ENCODE measurements at places on chromosomes 3 and 15.

DNA sequence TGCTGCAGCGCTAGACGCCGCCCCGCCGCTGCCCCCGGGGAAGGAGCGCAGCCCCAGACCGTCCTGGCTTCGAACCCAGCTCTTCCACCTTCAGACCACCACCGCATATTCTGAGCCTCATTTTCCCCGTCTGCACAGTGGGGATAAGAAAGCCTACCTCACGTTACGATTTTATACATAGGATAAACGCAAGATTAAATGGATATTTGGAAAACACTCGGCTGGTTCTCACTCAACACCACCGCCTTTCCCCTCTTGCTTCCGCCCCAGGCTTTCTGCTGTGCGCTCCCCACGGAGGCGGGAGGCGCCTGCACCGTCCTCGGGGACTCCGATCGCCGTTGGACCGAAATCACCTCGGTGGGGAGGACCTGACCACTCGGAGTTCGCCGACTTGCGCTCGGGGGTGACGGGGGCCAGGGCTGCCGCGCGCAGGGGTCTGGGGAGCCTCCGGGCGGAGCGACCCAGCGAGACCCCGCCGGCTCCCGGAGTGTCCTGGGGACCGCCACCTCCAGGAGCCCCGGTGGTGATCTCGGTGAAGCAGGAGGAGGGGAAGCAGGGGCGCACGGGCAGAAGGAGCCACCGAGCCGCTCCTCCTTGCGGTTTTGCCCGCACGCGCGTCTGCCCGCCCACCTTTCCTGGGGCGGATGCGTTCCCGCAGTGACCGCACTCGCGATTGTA is 4.0 kb downstream of the FBXL22 start:
- no peak for DNase-seq

GRCh38 chr3:140599009-140599408 is 78.9 kb upstream of the TRIM42 start:
- DNase-seq, result no peak

DNA sequence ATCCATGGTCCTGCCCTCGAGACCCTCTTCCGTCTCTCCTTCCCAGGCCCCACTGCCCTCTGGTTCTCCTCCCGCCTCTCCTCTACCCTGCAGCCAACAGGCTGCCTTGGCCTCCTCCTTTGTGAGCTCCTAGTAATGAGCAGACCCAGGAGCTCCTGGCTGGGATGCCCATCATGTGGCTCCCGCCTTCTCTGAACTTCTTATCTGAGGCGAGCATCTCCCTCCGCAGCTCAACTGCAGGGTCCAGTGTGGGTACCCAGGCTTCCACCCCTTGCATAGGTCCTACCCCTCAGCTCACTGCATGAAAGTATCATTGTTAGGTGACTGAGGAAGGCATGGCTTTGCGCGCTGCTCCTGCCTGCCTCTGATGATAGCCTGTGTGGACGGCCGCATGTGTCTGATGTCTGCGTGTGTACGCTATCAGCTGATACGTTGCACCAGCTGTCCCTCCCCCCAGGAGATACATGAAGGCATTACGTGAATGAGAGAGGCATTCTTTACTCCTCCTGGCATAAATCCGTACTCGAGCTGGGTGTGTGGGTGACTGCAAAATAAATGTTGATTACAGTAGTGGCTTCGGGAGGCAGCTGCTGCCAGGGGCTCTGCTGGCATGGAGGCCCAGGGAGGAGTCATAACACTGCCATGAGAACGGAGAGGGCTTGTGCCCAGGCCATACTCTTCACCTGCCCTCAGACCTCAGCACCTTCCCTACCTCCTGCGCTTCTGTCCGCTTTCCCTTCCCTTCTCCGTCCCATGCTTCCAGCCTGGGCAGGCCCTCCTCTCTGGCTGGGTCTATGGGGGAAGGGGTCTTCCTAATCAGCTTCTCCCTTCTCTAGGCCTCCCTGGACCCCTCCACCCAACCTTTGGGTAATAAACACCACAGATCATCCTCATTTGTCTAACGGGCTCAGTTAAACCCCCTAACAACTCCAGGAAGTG is 48.8 kb downstream of the ZNF710 start:
- no peak for DNase-seq

GRCh38 chr3:80192936-80193335 is 425.1 kb upstream of the ROBO1 start:
- DNase-seq, result no peak

GRCh38 chr3:104909198-104909597 is 457.5 kb upstream of the ALCAM start:
- DNase-seq, result peak; percentile 2

DNA sequence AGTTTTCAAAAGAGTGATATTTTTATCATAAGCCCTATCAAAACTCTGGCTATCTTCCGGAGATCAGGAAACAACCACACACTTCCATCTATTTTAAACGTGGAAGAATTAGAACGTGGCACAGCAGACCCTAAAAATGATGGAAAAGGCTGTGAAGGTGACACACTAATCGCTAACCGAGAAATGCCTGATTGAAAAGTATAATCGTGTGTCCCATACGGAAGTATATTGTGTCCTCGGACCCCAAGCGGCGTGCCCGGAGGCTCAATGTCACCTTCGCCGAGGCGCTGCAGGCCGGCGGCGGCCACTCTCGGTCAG is 642 bp downstream of the COX5A start:
- DNase-seq, result no peak

GRCh38 chr3:158434412-158435038 is 136.5 kb upstream of the MLF1 start:
- DNase-seq, result peak; percentile 88

DNA sequence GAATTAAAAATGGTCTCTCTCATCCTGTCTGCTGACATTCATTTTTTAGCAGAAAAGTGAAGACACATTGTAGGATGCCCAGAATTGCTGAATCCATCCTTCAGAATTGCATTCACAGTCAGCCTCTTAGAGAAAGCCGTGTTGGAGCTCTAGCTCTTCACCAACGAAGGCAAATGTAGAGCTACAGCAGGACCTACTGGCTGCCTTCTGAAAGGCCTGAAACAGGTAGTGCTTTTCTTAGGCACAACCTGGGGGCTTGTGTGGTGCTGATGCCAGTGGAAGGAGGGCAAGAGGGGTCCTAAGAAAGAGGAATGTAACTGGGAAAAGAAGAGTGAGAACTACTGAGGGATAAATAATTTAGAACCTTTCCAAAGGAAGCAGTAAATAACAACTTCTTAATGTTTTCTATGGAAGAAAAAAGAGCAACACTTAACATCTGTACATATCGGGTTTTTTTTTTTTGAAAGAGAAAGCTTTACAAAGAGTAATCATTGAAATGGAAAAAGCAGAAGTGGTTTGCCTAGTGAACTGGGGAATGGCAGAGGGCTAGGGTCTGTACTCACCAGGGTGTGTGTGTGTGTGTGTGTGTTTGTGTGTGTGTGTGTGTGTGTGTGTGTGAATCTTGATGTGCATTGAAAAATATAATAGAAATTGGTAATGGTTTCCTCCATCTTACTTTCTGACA is 297.8 kb downstream of the SATB1 start:
- no peak for DNase-seq

DNA sequence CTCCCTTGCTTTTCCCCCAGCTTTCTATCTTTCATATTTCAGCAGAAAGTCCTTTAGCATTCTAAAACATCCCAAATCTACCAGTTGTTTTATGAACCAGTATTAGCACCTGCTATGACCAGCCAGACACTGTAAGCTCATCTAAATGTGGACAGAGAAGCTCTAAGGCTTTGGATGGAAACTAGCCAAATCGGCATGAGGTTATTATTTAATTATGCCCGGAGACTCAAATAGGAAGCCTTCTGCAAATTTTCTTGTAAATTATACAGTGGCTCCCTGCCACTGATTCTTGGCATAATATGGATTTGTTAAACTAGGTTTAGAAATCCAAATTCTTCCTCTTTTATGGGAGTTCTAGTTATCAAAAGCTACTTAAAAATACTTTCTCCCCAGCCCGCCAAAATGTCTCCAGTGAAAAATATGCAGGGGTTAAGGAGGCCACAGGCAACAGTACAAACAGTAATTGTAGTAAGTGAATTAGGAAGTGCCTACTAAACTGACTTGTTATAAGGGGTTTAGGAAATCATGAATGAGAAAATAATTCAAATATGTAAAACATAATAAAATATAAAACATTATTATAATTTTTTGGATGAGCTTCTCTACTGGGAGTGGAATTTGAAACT is 15.4 kb downstream of the MYH15 start:
- DNase-seq, result no peak

- DNase-seq, result no peak
Observed at GRCh38 chr15:25905140-25905539, 42.0 kb upstream of the ATP10A start.

- no peak for DNase-seq
Observed at GRCh38 chr15:75693501-75694240, 19.0 kb downstream of the CSPG4 start.

GRCh38 chr3:134325706-134326105 is 48.5 kb downstream of the AMOTL2 start:
- DNase-seq, result no peak

- DNase-seq, result no peak
Observed at GRCh38 chr3:129605922-129606635, 397 bp downstream of the PLXND1 start.

- DNase-seq, result no peak
Observed at GRCh38 chr3:175518459-175518858, 659.3 kb downstream of the NAALADL2 start.

DNA sequence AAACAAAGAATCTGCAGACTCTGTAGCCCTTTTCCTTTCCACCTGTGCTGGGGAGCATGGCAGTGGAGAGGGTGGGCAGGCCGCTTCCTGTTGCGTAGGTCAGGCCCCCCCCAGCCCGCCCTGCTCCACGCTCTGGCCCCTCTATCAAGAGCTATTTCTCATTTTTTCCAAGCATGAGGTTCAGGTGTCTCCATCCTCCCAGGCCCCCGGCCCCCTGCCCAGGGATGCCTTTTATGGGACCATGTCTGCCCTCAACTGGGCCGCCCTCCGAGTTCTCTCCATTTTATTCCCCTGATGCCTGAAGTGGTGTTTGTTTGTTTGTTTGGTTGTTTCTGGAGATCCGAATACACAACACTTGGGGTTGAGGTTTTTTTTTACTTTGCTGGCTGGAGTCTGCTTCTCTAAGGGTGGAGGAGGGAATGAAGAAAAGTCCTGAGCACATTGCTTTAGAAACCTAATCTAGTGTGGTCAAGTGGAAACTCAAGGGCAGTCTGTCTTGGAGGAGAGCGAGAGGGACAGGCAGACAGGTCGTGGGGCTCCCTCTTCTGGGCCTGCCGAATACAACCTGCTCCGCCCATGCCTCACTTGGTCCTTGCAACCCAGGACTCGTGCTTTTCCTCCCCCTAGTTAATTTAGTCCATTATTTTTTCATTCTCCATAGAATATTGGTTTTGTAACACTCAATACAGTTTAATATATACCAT is 176.5 kb upstream of the LYSMD4 start:
- no peak for DNase-seq

GRCh38 chr15:78056714-78057269 is 20.7 kb downstream of the TBC1D2B start:
- DNase-seq, result no peak

- no peak for DNase-seq
Observed at GRCh38 chr3:124320976-124321375, 329.1 kb upstream of the ROPN1 start.

- no peak for DNase-seq
Observed at GRCh38 chr3:118955914-118956556, 78.6 kb downstream of the IGSF11 start.

DNA sequence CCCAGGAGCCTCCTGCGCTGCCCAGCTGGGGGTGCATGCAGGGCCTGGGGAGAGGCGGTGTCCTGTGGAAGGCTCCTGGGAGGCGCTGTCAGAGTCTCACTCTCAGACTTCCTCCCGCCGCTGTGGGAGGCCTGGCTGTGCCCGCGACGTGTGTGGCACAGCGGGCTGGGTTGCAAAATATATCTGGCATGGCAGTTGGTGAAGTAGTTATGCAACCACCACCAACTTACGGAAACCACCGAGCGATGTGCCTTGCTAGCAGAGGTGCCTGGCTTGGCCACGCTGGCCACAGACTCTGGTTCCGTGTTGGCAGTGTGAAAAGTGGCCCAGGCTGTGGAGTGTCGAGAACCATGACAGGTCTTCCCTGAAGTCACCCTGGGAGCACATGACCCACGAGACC is 30.6 kb upstream of the GATA2 start:
- no peak for DNase-seq

DNA sequence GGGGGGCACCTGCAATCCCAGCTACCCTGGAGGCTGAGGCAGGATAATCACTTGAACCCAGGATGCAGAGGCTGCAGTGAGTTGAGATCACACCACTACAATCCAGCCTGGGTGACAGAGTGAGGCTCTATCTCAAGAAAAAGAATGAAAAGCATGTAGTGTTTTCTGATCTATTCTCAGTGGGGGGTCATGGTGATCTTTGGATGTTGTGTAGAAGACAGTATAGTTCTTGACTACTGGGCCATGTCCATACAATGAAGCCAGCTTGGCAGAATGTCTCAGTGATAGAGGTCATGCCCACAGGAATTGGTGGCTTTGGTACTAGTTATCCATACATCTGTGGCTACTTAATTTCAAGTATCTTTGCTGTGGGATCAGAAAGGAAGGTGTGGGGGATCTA is 26.8 kb upstream of the NANOGP8 start:
- no peak for DNase-seq

- no peak for DNase-seq
Observed at GRCh38 chr3:51970606-51971300, 3.1 kb downstream of the ABHD14B start.

GRCh38 chr15:40691737-40692136 is 3.2 kb upstream of the RAD51 start:
- DNase-seq, result no peak

DNA sequence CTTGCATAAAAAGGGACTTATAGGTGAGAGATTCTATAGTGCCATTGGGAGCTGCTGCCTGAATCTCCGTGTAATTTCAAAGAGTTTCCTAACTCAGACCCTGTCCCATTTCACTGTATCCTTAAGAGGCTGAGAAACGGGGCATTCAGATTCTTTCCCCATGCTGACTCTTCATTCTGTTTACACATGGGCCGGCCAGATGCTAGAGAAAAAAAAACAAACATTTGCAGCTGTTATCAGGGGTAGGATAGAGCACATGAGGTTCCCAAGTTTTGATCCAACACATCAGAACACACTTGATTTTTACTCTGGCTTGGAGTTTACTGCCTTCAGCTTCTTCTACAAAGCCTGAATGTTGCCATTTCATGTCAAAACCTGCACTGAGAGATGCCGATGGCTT is 215.9 kb upstream of the TPRG1 start:
- DNase-seq, result no peak

DNA sequence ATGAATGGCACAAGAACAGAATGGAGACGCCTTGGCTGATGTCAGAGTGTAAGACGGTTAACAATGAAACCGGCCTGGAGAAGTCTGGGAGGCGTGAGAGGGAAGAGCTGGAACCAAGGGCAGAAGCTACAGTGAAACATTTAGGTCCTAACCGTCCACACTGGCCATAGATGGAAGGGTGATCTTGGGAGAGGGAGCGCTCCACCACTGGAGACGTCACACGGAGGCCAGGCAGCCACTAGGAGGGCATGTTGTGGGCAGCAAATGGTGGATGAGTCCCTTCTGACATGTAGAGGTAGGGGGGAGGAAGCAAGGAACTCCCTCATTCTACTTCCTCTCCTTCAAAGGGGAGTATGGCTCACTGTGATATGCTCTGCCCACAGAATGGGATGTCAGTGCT is 23.8 kb downstream of the FEM1B start:
- DNase-seq, result no peak

- DNase-seq, result no peak
Observed at GRCh38 chr3:145906755-145907154, 254.2 kb downstream of the PLOD2 start.

GRCh38 chr3:130711565-130712324 is 34.9 kb downstream of the PIK3R4 start:
- DNase-seq, result no peak

Measured in pons (tissue), 1 donor.